AG10803 (cell line): ENCODE measurements at places on chromosomes 3 and 15.

DNA sequence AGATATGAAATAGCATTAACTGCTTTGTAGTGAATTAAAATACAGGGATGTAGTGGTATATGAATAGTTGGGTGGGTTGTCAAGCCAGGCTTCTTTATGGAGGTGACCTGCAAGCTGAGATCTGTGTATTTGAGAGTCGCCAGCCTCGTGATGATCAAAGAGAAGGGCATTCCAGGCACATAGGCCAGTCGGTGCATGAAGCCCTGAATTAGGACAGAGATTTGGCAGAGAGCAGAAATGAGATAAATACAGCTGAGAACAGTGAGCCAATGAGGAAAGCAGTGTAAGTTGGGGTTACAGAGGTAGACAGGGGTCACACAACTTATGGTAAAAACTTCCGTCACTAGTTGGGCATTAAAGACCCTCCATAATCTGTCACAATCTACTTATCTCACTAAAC is 641.9 kb downstream of the OTOL1 start:
- DNase-seq: no peak

- DNase-seq: peak; percentile 46
Observed at GRCh38 chr3:127953091-127954035, 38.3 kb downstream of the KBTBD12 start.

DNA sequence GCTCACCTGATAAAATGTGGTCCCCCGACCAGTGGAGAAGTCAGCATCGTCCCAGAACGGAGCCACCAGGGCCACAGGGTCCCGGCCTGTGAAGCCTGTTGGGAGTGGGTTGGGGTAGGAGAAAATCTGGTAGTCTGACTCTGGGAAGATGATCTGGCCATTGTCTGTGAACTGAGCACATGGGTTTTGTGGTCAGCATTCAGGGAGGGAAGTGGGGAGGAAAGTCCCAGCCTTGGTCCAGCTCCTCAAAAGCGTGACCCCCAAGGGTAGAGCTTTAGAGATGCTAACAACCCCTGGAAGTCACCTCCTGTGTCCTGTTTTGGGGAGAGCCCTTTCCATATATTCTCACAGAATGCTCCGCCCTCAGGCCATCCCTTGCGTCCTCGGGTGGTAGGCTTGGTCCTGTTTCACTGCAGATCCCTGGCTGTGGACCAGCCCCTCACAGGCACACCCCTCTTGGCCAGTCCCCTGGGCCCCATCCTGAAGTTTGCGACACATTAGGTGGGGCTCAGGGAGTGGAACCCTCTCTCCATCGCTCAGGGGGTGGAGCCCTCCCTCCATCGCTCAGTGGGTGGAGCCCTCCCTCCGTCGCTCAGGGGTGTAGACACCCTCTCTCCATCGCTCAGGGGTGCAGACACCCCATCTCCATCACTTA is 40.0 kb downstream of the MUC4 start:
- DNase-seq: no peak

- no peak for DNase-seq
Observed at GRCh38 chr3:53324105-53324504, 23.2 kb downstream of the DCP1A start.

DNA sequence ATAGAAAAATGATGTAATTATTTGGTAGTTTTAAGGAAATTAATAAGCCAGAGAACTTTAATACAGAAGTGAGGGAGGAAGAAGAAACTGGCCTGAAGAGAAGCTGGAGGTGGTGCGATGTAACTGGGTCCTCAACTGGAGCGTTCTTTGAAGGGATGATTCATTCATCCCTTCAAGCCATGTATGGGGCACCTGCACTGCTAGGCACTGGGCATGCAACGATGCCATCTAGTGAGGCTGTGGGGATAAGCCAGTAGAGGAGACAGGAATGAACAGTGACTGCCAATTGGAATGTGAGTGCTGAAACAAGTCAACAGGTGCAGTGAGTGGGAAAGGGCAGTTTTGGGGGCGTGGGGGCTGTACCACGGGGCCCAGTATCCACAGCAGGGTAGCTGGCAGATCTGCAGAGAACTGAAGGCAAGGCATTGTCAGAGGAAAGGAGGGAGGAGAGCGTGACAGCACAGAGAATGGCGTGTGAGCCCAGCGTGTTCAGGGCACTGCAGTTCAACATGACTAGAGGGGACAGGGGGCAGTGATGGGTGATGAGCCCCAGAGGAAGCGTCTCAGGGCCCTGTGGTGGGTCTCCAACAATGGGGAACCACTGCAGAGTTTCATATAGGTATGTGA is 3.8 kb upstream of the KIF23 start:
- peak; percentile 29 for DNase-seq

DNA sequence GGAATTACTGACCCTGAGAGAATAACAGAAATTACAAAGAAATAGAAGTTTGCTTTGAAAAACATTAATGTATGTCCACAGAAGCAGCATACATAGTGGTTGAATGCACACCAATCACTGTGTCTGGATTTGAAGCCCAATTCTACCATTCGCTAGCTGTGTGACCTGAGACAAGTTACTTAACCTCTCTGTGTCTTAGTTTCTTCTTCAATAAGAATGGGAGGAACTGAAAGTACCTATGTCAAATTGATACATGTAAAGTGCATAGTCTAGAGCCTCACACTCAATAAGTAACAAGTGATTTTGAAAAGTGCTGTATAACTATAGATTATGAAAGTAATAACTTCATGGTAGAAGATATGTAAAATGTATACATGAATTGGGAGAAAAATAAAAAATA is 457.8 kb downstream of the FOXP1 start:
- no peak for DNase-seq

DNA sequence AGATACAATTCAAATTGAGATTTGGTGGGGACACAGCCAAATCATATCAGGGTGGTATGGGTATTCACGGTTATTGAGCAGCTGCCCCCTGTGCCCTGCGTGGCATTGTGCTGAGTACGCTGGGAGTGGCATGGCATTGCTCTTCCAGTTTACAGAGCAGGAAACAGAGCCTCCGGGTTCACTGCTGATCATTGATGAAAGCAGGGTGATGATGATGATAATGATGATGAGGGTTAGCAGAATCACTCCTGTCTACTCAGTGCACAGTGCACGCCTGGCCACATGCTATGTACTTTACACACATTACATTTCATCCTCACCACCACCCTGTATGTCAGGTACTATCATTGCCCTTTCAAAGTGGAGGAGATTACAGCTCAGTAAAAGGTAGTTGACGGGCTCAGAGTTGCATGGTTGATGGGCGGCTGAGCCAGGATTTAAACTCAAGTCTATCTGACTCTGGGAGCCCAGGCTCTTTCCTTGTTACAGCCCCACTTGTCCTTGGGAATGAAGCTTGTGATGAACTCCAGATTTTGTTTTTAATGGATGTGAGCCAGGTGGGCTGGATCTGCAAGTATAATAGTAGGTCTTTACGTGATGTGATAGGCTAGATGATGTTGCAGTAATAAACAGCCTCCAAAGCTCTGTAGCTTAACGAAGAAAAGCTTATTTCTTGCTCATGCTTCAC is 87.6 kb upstream of the MYZAP start:
- peak; percentile 27 for DNase-seq

- DNase-seq: peak; percentile 33
Observed at GRCh38 chr3:94336046-94336753, 273.3 kb downstream of the NSUN3 start.

DNA sequence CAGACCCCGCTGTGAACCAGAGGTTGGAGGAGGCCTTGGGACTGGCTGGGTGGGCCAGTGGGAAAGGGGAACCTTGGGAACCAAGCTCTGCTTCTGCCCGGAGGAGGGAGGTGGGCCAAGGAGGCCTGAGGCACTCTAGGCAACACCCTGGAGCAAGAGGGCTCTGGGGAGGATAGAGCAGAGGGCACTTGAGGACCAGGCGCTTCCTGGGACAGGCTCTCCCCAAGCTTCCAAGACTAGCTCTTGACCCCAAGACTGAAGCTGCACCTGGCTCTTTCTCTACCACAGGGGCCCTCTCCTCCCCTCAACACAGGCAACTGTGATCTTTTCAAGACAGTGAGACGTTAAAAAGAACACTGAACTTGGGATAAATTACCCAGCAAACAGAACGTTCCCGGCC is 20.3 kb downstream of the TKT start:
- DNase-seq: no peak

GRCh38 chr3:55061720-55062034 is 133.8 kb upstream of the LRTM1 start:
- DNase-seq: no peak

DNA sequence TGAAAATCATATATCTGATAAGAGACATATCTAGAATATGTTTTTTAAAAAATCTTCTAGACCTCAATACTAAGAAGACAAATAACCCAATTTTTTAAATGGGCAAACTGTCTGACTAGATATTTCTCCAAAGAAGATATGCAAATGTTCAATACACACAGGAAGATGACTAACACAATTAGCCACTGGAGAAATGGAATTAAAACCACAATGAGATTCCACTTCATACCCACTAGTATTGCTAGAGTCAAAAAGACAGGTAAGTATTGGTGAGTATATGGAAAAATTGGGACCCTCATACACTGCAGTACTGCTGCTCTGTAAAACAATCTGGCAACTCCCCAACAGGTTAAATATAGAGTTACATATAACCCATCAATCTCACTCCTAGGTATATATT is 33.1 kb upstream of the TOPAZ1 start:
- DNase-seq: no peak

- DNase-seq: peak; percentile 33
Observed at GRCh38 chr15:94294556-94294955, 63.2 kb downstream of the MCTP2 start.

GRCh38 chr3:194900854-194901522 is 215.3 kb downstream of the FAM43A start:
- DNase-seq: no peak

- no peak for DNase-seq
Observed at GRCh38 chr3:162601101-162601670, 1104.6 kb downstream of the OTOL1 start.

- DNase-seq: no peak
Observed at GRCh38 chr3:144865948-144866347, 894.3 kb downstream of the DIPK2A start.

DNA sequence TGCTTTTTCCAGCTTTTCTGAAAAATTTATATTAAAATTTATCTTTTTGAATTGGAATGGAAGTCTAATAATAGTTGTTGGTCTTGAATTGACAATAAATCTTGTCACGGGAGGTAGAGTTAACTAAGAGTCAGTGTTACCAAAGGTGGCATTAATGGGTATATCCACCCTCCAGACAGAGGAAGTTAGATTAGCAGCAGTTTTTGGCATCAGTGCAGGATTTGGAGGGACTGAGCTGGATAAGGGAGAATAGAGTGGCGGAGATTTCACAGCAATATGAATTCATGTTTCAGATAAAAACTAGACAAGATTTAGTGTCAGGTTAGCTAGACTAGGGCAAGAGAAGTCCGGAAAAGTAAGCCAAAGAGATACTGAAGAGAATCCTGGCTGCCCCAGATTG is 201.3 kb upstream of the ZBTB20 start:
- DNase-seq: no peak

GRCh38 chr3:45688194-45688881 is 858 bp upstream of the SACM1L start:
- no peak for DNase-seq

- no peak for DNase-seq
Observed at GRCh38 chr15:58453931-58454793, 22.4 kb downstream of the LIPC start.

- no peak for DNase-seq
Observed at GRCh38 chr3:141231952-141232823, 563 bp downstream of the PXYLP1 start.

- no peak for DNase-seq
Observed at GRCh38 chr15:85008474-85009260, 27.0 kb downstream of the PDE8A start.

DNA sequence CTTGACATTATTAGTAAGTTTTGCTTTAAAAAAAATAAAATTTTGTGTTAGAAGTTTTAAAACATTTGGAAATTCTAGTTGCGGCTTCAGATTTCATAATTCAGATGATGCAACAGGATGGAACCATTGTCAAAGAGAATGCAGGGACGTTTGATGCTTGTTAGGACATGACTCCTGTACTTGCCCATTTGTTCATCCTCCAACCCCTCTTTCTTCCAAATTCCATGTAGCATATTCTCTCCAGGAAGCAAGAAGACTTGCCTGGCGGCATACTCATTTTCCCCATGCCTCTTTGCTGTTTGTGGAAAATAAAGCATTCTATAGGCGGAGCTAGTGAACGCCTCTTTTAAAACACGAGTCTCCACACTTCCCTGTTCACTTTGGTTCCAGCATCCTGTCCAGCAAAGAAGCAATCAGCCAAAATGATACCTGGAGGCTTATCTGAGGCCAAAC is at the start of gene CSTA:
TSS of gene CSTA (plus strand) at position 378 of the 453 bp plus-strand sequence. CDS start at position 423, 45 bp downstream.
- DNase-seq: peak; percentile 46

DNA sequence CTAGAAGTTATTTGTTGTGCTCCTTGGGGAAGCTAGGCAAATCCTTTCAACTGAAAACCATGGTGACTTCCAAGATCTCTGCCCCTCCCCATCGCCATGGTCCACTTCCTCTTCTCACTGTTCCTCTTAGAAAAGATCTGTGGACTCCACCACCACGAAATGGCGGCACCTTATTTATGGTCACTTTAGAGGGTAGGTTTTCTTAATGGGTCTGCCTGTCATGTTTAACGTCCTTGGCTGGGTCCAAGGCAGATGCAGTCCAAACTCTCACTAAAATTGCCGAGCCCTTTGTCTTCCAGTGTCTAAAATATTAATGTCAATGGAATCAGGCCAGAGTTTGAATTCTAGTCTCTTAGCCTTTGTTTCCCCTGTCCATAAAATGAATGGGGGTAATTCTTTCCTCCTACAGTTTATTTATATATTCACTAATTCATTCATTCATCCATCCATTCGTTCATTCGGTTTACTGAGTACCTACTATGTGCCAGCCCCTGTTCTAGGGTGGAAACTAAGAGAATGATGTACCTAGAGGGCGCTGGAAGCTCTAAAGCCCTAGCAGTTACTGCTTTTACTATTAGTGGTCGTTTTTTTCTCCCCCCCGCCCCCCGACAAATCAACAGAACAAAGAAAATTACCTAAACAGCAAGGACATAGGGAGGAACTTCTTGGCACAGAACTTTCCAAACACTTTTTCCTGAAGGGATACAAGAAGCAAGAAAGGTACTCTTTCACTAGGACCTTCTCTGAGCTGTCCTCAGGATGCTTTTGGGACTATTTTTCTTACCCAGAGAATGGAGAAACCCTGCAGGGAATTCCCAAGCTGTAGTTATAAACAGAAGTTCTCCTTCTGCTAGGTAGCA is 657 bp downstream of the PATL2 start:
- DNase-seq: peak; percentile 22

- peak; percentile 81 for DNase-seq
Observed at GRCh38 chr3:159169828-159170227, 368.0 kb downstream of the MFSD1 start.

- no peak for DNase-seq
Observed at GRCh38 chr15:38182900-38183299, 69.7 kb upstream of the SPRED1 start.

- DNase-seq: no peak
Observed at GRCh38 chr3:33921608-33922007, 123.2 kb downstream of the PDCD6IP start.

DNA sequence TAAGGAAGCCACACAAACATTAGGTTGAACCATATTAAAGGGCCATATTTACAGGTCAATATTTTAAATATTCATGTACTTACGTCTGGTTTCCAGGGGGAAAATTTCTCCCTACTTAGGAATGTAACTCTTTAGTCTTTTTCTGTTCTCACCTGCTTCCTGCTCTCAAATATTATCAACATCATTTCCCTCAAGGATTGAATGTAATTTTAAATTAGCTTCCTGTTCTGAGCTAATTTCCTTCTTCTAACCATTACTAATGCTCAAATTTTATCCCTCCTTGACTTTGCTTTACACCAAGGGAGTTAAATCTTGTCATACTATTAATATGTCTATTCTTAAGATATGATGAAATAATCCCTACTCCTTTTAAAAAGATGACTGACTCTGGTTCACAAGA is 103.4 kb upstream of the UBP1 start:
- no peak for DNase-seq

GRCh38 chr3:10747341-10747740 is 68.7 kb upstream of the SLC6A11 start:
- no peak for DNase-seq
